ENCODE measurements at places on chromosomes 11 and 22. TPM values are rescaled to one million over a fixed set of nuclear protein-coding genes. Genes with fewer than 3 reads are reported as not detected.

DNA sequence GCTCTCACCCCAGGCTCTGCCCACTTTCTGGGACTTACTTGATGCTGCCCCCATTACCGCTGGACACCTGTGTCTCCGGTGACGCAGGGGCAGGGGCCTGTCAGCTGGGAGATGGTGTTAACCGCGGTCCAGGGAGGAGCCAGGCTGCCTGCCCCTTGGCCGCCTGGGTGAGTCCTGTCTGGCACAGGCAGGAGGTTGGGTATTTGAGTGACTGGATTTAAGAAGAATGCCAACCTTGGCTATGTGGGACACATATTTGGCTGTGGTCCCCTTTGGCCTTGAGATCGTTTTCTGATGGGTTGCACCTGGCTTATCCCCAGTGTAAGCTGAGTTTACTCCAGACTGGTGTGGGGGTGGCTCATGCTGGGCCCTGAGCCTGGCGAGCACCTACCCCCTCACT is 2.5 kb downstream of the MUC6 start:
- DNase-seq = no peak

DNA sequence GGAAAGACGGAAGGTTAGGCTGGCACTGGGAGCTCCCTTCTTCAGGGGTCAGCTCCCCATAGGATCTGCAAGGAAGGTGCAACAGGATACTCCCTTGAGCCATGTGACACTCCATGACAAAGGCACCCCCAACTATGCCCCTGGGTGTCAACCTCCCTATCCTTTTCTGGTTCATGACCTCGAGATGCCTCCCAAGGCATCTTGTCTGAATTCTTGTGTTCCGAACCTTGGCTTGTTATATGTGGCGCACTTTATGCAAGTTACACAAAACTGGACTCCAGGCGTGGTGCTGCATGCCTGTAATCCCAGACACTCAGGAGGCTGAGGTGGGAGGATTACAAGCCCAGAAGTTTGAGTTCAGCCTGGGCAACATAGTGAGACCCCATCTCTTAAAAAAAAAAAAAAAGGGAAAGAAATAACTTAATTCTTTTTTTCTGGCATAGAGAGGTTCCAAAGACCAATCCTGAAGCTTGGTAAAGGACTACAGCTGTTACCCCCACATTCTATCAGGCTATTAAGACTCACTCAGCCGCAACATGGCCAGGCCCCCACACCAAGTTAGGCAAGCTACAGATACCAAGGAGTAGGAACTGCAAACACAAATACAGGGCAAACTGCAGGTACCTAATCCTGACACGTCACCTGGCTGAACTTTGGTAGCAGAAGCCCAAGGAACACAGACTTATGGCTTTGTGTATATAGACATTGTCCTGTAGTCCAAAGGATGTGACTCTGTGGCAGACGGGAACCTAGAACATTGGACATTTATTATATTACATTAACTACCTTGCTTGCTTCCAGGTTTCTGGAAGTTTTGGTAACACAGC is 1.4 kb downstream of the C11orf24 start:
- DNase-seq = no peak

GRCh38 chr22:39546889-39547586 is 14.5 kb upstream of the RPS19BP1 start:
- no peak for DNase-seq

- no peak for DNase-seq
These were observed 282.3 kb downstream of the FAT3 start for GRCh38 chr11:92506809-92507336.

- no peak for DNase-seq
These were observed 39.4 kb upstream of the GGTLC2 start for GRCh38 chr22:22605074-22605404.

DNA sequence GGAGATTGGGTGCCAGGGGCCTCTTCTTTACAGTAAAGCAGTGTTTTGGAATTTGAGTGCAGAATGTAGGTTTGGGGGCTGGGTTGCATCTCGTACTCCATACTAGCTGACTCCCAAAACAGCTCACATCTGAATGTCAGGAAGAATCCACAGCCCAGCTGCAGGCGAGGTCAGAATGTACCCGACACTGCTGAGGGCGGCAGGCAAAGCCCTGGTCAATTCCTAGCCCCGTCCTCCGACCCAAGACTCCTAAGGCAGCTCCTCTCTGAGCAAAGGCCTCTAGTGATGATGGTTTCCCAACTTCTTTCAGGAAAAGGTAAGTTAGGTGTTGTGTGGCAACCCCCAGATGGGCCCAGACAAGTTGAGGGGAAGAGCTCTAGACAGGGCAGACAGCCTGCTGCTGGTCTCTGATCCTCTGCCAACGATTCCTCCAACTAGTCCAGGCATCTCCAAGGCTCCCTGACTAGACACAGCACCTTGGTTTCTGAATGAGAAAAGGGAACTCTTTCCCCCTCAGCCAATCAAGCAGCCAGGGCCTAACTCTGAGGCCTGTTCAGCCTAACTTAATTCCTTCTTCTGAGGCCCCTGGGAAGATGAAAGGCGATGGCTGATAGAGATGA is 8.6 kb downstream of the LARGE2 start:
- DNase-seq = no peak

DNA sequence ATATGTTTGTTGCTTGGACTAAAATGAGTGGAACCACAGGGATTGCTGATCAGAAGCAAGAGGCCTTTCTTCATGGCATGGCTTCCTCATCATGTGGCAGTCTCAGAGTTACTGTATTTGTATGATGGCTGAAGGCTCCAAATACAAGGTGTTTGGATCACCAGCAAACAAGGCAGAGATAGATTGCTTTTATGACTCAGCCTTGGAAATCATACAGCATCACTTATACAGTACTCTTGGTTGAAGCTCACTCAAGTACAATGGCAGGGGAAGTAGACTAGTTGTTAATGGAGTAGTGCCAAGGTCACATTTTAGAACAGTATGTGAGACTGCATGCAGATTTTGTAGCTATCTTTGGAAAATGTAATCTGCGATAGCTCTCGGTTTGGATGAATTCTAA is 16.6 kb downstream of the CAPRIN1 start:
- DNase-seq = peak; percentile 21

DNA sequence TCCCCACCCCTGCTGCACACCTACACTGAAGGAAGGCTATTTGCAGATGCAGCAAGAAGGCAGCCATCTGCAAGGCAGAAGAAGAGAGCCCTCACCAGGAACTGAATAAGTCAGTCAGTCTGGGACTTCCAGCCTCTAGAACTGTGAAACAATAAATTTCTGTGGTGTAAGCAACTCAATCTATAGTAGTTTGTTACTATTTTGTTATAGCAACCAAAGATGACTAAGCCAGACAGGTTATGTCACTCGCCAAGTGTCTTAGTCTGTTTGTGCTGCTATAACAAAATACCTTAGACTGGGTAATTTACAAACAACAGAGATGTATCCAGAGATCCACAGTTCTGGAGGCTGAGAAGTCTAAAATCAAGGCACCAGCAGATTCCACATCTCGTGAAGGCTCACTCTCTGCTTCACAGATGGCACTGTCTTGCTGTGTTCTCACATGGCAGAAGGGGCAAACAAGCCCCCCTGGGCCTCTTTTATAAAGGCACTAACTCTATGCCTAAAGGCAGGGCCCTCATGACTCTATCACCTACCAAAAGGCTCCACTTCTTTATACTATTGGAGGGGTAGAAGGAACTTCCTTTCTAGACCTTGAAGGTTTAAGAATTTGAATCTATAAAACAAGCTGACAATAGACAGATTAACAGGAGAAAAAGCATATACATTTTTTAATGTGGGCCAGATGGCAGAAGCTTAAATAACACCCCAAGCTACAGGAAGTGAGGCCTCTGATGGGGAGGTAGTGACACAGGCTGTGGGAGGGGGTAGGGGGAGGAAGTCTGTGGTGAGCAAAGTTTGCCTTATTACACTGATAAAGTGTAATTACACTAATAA is 12.3 kb downstream of the APOL6 start:
- no peak for DNase-seq

KRTAP5-7 gene
- not detected for polyA plus RNA-seq

Data from muscle of leg (tissue), 16 donors.